ENCODE measurements at places on chromosomes 13 and 19.
A peak's percentile ranks its signal among the peaks of the same experiment; 100 is the strongest.

GRCh38 chr13:21043898-21044297 is 17.5 kb downstream of the LATS2 start:
- peak; percentile 69 for DNase-seq

GRCh38 chr19:33859016-33859415 is 62.3 kb downstream of the KCTD15 start:
- DNase-seq: no peak

- DNase-seq: no peak
These were observed 68.6 kb downstream of the FOXO1 start for GRCh38 chr13:40597735-40598365.

GRCh38 chr13:42602906-42603305 is 29.0 kb downstream of the TNFSF11 start:
- no peak for DNase-seq

DNA sequence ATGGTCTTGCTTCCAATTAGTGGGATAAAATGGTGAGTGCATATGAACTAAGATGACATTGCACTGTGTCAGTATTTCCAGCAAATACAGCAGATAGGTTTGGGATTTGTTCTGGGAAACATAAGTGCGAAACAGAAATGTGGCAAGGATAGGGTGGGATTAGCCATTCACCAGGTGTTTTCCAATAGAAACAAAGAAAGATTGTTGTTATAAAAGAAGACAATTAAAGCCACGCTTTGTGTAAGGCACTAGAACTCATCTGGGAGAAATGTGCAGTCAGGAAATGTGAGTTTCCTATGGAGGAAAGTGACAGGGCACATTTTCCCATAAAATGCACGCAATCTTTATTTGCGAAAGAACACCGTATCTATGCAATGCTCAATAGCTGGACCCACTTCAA is 1547.8 kb downstream of the EFNB2 start:
- DNase-seq: no peak
